ENCODE measurements at places on chromosomes 16 and 17.

- no peak for DNase-seq
Observed at GRCh38 chr17:72560303-72561247, 439.8 kb downstream of the SOX9 start.

GRCh38 chr16:66416136-66416535, 11.0 kb upstream of the BEAN1 start:
- DNase-seq = no peak

GRCh38 chr17:49567871-49568694, 7.6 kb upstream of the NXPH3 start:
- DNase-seq = peak; percentile 88

DNA sequence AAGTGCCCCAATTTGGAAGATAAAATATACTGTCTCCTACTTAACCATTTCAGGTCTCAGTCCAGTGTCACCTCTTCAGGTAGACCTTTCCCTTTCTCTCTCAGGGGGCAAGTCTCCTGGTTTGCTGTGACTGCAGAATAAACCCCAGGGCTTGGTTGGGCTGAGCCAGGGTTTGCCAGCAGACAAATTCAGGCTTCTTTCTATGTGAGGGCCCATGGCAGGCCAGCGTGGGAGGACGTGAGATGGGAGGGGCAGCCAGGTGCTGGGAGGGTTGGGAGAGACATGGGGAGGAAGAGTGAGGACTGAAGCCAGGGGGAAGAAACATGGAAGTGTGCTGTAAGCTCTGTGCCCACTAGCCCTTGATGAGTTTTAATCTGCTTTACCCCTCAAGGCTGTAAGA, 163.2 kb downstream of the SPECC1 start:
- DNase-seq = no peak

- no peak for DNase-seq
Observed at GRCh38 chr16:64841071-64841470, 280.8 kb downstream of the CDH11 start.

DNA sequence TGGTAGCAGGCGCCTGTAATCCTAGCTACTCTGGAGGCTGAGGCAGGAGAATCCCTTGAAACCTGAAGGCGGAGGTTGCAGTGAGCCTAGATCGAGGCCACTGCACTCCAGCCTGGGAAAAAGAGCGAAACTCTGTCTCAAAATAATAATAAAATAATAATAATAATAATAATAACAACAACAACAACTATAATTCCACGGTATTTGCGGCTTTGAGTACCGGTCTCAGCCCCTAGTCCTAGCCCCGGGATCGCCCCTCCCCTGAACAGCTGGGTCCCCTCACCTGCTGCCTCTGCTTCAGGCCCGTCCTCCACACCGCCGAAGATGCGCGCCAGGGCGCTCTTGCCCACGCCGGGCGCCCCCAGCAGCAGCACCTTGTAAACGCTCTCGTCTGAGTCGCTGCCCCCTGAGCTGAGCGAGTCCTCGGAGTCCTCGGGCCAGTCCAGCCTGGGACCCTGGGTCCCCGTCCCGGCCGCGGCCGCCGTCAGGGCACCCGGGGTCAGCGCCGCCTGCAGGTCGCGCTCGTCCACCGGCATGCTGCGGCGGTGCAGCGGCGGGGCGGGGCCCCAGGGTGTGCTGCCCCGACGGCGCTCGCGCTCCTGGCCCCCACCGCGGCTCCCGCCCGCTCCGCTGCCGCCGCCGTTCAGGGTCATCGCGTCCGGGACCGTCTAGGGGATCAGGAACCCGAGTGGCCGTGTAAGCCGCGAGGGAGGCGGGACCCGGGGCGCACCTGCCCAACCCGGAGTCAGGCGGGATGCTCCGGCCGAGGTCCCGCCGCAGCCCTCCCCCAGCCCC, 611 bp downstream of the RRAD start:
- no peak for DNase-seq

DNA sequence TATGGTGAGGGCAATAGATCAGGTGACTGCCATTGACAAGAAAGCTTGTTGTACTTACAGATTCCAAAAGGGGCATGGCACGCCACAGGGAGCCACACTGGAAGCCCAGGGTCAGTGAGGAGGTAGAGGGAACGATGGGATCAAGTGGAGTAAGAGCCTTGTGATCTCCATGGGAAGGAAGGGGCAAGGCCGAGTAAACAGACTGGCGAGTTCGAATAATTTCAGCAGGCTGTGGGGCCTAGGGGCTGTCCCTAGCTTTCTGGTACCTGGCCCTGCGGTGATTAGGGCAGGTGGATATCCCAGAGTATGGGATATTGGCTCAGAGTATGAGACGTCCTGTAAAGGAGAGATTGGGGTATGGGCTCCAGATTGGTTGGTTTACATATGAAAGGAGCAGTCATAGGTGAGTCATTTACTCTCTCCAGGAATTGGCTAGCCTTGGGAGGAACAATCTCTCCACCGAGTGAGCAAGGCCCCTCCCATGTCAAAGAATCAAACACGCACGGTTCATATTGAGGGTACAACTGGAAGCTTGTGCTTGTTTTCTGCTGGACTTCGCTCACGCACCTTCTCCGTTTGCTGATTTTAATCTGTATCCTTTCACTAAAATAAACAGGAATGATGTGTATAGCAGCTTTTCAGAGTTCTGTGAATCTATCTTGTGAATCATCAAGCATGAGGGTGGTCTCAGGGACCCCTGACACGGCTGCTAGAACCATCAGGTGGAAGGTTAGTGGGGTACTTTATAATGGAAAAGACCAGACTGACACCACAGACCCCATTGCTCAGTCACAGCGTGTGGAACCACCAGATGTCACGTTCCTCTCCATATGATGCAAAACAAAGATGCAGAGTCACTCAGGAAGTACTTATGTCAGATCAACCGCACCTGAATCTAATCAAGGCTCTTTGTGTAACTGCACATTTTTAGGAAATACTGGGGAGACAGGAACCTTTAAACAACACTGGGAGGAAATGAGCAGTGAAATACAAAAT, 27.9 kb downstream of the GABARAPL2 start:
- no peak for DNase-seq

DNA sequence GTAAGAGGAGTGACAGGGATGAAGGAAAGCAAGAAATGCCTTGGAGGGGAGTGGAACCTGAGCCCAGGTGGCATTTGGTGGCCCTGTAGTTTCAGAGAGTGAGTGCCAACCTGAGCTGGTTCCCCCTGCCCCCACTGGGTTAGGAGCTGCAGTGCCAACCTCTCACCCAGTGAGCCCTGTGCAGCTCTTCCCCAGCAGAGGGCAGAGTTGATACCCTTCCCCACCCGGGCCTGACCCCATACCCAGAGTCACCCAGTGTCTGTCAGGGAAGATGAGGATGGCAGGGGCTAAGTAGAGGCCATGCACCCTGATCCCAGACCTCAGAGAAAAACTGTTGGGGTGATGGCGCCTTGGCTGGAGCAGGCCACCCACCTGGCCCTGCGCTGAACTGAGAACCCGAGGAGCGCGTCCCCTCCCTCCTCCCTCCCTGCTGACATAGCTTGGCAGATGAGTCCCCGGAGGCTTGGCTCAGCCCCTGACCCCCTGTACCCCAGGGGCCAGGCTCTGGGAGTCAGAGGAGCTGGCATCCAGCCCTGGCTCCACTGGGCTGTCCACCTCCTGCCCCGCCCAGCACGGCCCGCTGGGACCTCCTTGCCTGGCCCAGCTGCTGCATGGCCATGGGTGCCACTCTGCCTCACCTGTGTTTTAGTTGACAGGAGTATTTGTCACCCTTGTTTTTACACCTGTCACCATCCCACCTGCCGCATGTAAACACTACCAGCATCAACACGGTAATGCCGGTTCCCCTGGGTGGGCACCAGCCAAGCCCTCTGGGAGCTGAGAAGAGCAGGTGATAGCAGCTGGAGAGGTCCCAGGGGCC, 113.9 kb downstream of the AMFR start:
- no peak for DNase-seq

DNA sequence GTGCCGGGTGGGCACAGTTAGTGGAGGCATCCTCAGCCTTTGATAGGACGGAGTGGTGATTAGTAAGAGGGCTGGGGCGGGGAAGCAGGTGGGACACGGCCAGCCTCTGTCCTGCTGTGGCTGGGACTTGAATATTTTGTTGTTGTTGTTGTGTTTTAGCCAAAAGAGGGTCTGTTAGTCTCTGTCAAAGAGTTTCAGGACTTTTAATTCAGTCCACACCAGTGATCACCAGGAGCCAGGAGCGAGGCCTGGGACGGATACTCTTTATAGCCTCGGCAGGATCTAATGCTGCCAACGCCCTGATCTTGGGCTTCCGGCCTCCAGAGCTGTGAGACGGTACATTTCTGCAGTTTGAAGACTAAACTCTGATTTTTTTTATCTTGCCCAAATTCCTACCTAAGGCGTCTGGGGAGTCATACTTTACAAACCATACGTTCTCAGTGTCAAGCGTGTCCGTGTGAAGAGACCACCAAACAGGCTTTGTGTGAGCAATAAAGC, 2.9 kb upstream of the RNF213 start:
- DNase-seq = no peak

DNA sequence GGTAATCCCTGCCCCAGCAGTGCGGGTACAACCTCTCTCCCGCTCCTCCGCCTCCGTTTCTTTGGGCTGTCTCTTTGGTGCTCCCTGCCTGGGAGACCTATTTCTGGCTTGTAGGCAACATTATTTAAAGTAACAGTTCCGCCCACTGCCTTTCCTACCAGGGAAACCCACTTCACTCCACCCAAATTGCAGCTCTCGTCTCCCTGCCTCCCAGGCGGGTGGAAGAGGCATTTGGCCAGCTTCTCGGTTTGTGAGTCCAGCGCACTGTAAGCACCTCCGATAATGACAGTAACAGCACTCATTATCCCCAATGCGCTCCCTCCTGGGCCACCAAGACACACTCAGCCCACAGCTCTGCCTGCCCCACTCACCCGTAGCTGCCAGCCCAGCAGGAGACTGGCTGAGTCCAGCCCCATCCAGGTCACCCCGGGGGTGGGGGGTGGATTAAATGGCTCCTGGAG, 165.1 kb upstream of the CDC42EP4 start:
- no peak for DNase-seq

DNA sequence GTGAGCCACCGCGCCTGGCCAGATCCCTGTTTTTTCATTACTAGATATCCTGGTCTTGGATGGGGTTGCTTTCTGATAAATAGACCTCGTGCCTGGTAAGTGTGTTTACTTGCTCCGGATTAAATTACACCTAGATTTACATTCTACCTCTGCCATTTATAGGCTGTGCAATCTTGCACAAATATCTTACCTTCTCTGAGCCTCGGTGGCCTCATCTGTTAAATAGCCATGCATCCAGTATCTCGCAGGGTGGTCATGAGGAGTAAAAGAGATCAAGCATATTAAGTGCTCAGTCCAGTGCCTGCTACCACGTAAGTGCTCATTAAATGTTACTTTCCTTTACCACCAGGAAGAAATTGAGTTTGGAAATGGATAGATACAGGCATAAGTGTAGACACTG, 98.4 kb downstream of the BMERB1 start:
- DNase-seq = no peak

GRCh38 chr17:79573196-79573896, 37.5 kb downstream of the RBFOX3 start:
- no peak for DNase-seq

DNA sequence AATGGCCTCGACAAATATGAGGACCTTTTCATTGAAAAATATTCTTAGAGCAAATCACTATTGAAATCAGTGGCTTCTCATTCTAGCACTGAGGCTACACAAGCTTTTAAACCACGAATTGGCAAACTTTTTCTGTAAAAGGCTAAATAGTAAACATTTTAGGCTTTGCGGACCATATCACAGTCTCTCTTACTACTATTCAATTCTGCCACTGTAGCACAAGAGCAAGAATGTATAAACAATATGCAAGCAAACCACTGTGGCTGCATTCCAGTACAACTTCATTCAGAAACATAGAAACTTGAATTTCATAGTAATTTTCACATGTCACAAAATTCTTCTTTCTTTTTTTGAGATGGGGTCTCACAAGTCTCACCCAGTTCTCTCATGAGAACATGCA, 49.1 kb downstream of the PHLPP2 start:
- no peak for DNase-seq

GRCh38 chr16:78515421-78515820, 416.0 kb downstream of the WWOX start:
- DNase-seq = no peak

DNA sequence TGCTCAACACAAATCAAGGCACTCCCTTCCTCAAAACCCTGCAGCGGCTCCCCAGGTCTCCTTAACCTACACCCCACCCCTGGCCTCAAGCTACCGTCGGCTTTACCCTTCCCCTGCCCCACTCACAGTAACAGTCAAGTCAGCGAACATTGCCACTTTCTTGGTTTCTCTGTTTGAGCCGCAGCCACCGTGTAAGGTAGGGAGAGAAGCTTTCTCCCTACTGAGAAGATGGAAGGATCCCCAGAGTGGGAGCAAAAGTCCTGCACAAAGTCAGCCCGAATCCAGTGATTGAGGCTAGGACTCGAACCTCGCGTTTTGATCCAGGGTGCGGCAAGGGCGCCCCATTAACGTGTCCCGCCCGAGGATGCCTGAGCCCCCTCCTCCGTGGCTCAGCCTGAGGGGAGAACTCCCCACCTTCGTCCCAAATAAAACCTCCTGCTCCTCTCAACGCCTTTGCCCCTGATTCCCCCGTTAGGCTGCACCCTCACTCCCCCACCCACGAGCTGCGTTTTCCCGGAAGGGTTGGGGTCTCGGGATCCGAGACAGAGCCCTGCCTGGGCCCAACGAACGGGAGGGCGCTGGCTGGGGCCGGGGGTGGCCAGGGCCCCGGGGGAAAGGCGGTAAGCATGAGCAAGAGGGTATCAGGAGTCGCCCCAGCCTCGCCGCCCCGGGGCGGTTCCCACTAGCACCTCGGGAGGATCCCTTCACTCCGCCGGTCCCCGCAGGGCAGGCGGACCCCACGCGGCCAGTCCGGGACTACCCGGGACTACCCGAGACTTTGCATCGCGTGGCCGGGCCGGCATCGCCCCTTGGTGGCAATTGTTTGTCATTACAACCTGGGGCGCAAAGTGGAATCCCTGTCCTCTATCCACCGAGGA, 9.9 kb upstream of the NAGS start:
- DNase-seq = peak; percentile 30

DNA sequence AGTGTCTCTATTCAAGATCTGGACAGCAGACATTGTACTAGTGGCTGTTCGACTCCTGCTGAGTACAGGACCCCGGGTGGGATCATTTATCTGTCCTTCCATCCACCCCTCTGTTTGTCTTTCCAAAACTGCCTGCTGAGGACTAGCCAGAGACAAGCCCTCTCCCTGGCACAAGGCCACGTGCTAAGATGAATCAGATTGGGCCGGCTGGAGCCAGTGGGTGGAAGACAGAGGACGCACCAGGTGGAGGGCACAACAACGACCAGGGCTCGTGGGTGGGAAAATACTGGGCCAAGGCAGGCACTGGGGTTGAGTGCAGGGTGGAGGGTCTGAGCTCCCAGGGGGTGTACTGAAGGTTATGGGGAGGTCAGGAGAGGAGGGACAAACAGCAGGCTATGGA, 1.4 kb upstream of the CA7 start:
- no peak for DNase-seq

GRCh38 chr17:4482338-4483011, 16.2 kb upstream of the SPNS2 start:
- DNase-seq = no peak

DNA sequence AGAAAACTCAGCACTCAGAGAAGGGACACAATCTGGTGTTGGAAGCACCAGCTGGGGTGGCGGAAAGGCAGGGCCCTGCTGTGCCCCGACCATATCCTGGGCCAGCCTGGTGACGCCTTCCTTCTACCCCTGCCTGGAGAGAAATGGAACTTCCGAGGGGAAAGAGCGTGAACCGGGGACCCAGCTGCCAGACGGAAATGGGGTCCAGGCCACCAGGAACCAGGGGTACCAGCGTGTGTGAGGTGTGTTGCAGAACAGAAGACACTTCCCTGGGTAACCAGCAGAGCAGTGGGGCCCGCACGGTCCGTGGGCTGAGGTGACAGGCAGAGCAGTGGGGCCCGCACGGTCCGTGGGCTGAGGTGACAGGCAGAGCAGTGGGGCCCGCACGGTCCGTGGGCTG, 6.8 kb downstream of the RAB40B start:
- no peak for DNase-seq

- DNase-seq = no peak
Observed at GRCh38 chr17:58412961-58413586, 4.3 kb downstream of the RNF43 start.
